Activated CD4-positive, alpha-beta T cell treated with anti-CD3 and anti-CD28 coated beads for 48 hours (primary cell): ENCODE measurements at places on chromosomes 5 and 9.
A peak's percentile ranks its signal among the peaks of the same experiment; 100 is the strongest.

DNA sequence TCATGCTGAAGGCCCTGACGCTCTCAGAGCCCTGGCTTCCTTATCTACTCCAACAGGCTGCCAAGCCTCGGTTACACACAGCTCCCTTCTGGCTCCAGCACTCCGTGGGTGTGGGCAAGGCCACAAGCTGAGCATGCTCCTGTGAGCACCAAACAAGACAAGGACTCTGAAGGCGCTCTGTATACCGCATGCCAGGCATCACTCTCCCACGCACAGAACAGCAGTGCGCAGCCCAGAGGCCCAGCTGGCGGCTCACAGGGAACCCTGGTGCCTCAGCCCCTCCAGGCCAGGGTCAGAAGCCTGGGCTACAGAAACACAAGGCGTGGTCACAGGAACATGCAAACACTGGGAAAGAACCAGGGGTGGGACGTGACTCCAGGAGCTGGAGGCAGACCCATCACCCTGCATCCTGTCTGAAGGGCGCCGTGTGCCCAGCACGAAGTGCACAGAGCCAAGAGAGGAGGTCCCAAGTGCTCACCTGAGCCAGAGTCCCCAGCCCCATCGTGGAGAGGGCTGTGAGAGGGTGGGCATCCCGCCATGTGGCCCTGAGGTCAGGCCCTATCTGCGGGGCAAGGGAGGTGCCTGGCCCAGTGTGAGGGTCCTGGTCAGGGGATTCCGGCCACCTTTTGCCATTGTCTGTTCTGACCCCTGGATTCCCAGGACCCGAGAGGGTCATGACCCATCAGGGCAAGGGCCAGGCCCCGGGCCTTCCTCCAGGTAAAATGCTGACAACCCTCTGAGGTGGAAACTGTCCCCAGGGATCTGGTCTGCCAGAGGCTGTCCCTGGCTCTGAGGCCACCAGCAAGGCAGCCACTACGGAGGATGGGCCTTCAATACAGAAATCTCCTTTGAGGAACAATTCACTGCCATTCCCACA, 54.7 kb downstream of the COL23A1 start:
- no peak for DNase-seq

GRCh38 chr9:636931-637591, 204.4 kb upstream of the DMRT1 start:
- DNase-seq, result no peak

DNA sequence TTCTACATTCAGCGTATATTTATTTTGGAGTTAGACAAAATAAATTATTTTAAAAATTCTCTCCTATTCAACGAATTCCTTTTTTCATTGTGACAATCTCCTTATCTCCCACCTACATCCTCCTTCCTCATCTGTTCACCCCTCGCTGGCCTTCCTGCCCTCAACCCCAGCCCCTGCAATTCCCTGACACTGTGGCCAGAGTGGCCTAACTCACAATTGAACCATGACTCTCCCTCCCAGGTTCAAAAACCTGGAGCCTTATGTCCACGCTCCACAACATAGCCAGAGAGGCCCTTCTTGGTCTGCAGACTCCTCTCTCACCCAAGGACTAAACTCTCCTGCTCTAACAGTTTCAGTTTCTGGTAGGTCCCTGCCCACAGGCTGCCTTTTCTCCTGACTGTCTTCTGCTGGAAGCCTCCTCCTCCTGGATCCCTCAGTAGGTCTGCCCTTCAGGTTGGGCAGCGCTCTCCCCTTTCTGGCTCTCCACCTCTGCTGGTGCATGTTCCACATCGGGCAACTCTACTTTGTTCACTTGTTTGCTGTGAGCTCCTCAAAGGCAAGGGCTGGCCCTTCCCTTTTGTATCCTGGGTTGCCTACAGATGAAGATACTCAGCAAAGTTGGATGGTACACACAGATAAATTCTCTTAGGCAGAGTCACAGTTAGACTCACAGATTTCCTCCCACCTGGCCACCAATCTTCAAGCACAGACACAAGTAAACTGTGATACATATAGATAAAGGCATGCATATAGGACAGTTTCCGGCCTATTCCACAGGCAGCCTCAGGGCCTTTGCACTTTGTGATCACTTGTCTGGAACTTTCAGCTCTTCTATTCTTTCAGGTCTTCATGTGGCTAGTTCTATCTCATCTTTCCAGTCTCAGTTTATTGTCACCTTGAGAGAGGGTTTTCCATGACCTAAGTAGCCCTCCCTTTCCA, 19.8 kb upstream of the MYORG start:
- no peak for DNase-seq

GRCh38 chr9:121260457-121261106, 7.4 kb upstream of the GSN start:
- DNase-seq, result no peak

GRCh38 chr5:153594785-153595184, 104.3 kb downstream of the GRIA1 start:
- DNase-seq, result no peak

GRCh38 chr9:105087910-105088898, 156.2 kb upstream of the SLC44A1 start:
- no peak for DNase-seq

- no peak for DNase-seq
These were observed 24.6 kb upstream of the ANKH start for GRCh38 chr5:14896131-14896530.

DNA sequence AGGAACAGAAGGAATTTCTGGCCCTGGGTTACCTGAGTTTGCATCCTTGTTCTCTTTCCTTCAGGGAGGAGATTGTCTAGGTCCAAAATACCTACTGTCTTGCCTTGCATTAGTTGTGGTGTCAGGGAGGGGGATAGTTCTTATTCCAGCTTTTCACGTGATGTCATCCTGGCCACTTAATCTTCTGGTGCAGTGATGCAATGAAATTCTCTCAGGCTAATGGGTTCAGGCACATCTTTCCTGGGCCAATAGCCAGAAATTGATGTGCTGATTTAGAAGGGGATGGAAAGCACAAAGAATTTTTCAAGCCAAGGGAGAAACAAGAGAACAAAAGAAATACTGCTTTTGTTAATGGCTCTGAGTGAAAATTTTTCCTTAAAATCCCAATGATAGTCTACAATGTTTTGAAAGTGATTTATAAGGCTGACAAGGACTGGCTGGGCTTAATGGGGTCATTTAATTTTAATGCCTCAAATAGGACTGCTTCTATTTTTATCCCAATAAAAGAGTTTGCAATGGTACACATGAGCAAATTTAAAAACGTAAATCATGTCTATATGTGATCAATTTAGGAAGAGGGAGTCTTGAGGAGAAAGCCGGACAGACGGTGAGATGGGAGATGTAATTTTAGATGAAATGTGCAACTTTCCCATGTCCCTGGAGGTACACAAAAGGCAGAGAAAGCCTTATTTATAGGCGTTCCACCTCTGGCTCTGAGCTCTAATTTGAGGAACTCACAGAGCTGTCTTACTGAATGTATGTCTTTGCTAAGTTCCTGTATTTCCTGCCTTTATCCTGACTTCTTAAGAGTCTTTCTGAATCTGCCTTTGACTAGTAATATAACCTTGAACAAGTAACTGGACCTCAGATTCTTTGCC, 89.3 kb upstream of the SV2C start:
- no peak for DNase-seq

GRCh38 chr5:172725785-172726184, 45.2 kb downstream of the DUSP1 start:
- no peak for DNase-seq

DNA sequence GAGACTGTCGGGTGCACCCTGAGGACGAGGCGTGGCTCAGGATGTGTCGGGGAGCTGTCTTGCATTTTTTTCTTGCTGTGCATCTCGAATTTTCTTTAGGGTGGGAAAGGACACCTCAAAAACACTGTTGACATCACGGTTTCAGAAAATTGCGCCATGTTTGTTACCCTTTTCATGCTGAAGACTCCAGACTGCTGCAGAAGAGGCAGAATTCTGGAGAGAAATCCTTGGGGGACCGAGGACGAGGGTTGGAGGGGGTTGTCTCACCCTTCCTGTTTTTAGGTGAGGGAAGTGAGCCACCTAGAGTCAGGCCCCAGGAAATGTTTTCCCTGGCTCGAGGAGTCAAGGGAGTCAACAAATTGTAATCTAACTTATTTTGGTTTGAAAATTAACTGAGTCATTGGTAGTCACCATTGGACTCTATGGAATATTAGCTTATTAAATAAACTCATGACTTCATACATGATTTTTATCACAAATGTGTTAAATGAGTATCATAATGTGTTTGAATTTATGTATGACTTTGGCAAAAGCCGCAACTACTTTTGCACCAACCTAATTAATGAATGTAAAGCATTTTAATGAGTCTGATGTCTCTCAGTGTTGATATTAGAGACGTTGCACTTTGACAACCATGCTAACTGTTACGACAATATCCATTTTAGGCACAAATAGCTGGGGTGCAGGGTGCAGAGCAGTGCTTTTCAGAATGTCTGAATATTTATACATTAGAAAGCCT, 724 bp upstream of the LYSMD3 start:
- peak; percentile 65 for DNase-seq

- no peak for DNase-seq
These were observed 143.0 kb downstream of the ADAMTS6 start for GRCh38 chr5:65338606-65339151.

DNA sequence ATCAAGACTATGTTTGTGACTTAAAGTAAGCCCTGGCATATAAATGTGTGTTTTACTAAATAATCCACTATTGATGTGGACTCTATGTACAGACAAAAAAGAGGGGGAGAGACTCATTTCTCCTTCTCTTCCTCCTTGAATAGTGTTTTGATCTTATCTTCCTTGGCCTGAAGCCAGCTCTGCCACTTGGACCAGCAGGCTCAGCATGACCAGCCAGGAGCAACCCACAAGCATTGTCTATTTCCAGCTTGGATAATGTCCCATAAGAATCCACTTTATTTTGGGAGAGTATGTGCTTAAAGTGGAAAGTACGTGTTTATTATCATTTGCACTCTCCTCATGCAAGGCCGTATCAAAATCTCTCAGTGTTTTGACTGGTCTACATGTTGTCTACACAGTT, 23.8 kb upstream of the SLC46A2 start:
- DNase-seq, result no peak

- DNase-seq, result no peak
These were observed 349.4 kb upstream of the PAPPA start for GRCh38 chr9:115804206-115804605.

DNA sequence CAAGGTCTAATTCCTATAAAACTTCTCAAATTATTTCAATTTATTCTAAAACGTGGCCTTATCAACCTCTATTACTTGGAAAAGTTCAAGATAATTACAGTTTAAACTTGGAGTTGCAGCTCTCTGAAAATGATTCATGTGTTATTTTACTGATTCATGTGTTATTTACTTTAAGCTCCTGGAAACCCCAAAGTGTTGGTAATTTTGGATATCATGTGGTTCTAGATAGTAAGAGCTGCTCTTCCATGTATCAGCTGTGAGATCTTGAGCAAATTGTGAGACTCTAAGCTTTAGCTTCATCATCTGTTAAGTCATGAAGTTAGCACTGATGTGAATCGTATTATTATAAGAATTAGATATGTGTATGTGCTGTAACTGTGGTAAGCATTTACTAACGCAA, 749.2 kb downstream of the TLE4 start:
- no peak for DNase-seq

DNA sequence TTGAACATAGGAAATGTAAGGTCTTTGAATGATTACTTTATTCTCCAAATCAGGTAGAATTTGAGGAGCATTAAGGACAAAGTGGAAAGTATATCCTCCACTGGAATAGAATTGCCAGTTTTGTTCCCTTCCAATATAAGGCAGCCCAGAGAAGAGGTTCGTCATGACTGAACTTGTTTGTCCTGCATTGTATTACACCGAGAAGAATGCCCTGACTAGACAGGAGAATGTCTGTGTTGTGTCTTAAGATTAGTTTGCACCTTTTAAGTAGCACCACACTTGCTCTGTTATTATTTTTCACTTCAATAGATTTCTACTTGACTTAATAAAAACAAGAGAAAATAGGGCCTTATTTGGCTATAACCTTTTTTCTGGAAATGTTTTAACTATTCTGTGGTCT, 586.2 kb upstream of the PTGER4 start:
- no peak for DNase-seq

DNA sequence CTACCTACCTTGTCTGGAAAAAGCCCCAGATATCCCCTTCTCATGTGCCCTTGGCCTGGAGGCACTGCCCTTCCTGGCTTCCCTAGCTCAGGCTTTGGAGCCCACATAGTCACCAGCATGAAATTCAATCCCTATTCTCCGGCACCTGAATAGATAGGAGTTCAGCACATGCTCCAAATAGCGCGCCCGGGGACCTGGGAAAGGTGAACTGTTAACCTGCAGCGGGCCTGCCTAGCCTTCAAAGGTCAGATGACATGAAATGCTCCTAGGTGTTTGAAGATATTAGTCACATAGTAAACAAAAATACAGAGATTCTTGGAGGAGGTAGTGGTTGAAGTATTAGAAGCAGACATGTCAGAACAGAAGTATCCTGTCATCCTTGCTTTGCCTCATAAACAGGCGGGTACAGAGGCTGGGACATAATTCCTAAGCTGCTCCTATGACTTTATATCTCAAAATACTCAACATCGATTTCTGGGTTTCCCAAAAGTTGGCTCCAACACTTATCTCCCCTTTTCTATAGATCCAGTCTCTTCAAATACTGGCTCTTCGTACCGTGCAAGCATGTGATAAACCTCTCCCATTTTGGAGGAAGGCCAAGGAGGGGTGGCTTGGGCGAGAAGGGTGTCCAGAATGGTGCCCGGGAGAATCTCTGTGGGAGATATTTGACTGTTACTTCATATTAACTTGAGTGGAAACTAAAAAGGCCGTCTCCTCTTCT, 88.0 kb upstream of the ANKH start:
- DNase-seq, result no peak

GRCh38 chr5:113259034-113259433, 175.8 kb downstream of the TSSK1B start:
- DNase-seq, result no peak

GRCh38 chr5:167937635-167937998, 353.8 kb upstream of the WWC1 start:
- no peak for DNase-seq

GRCh38 chr5:59064293-59064692, 481.4 kb downstream of the RAB3C start:
- no peak for DNase-seq

DNA sequence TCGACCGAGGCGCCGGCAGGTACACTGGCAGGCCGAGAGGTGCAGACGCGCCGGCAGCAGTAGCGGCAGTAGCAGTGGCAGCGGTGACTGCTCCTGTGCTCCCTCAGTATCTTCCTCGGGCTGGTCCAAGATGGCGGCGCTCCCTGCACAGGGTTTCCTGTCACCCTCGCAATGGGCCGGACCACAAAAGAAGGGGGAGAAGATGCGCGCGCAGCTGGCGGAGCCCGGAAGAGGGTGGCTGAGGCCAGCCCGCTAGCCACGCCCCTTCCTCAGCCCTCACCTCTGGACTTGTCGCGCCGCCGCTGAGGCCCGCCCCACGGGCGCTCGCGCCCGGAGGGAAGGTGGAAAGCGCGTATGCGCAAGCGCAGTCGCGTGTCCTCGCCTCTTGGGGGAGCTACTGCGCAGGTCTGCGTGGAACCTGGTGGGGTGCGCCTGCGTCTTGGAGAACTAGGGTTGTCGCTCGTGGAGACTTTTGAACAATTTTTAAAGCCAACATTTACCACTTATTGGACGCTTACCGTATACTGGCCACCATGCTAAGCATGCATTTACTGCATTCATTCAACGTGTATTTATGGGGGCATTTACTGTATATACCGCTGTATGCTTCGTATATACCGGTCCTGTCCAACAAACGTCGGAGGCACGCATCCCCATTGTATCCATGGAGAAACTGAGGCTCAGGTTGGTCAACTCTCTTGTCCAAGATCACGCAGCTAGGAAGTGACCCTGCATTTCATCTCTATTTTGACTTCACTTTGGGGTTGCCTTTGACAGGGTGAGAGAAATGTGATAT, at the start of gene RAB14:
Gene RAB14 (minus strand): TSS at position 132 of the 796 bp plus-strand sequence. CDS start 8,457 bp downstream, outside the sequence.
- DNase-seq, result peak; percentile 100
